ENCODE measurements at places on chromosomes 3 and 15.
A peak's percentile ranks its signal among the peaks of the same experiment; 100 is the strongest.

- DNase-seq: no peak
These were observed 88.7 kb downstream of the PLXNA1 start for GRCh38 chr3:127071597-127072001.

GRCh38 chr3:58585994-58586393, 8.8 kb upstream of the FAM107A start:
- DNase-seq: no peak

GRCh38 chr15:42111924-42112323, 17.6 kb upstream of the PLA2G4D start:
- DNase-seq: no peak

DNA sequence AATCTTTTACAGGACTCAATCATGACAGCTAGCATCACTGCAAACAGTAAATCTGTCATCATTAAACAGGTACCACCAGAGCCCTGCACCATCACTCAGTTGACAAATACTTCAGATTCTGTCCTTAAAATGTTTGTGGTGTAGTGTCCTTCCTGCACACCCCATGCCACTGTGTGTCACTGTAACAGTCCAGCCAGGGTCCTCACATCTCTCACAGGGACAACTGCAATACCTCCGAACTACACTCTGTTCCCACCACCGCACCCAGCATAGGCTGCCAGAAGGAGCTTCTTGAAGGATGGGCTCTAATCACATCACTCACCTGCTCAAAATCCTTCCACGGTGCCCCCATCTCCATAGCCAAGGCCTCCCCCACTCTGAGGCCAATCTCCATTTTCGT, 90.2 kb upstream of the FGF12 start:
- DNase-seq: no peak

GRCh38 chr3:108292905-108293328, 3.4 kb upstream of the HHLA2 start:
- DNase-seq: no peak

DNA sequence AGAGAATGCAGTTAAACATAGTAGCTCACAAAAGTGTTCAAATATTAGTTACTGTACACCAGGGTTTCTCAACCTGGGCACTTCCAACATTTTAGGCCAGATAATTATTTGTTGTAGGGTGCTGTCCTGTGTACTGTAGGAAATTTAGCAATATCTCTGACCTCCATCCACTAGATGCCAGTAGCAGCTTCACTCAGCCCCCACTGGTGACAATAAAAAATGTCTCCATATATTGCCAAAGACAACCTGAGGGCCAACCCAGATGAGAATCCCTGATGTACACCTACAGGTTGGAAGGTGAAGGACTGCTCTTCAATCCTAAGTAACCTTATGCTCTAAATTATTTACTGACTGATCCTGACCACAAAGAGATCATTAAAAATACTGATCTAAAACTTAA, 32.5 kb downstream of the DCUN1D1 start:
- no peak for DNase-seq

- DNase-seq: no peak
These were observed 1020.3 kb downstream of the NAALADL2 start for GRCh38 chr3:175879417-175879816.

- no peak for DNase-seq
These were observed 13.2 kb downstream of the KIF7 start for GRCh38 chr15:89642106-89642505.

GRCh38 chr15:50249704-50250103, 15.8 kb downstream of the HDC start:
- no peak for DNase-seq

GRCh38 chr3:99543796-99544195, 94.6 kb upstream of the COL8A1 start:
- DNase-seq: no peak

GRCh38 chr15:72961346-72961745, 90.9 kb upstream of the NEO1 start:
- DNase-seq: no peak

- no peak for DNase-seq
These were observed 142.2 kb downstream of the ALDH1A2 start for GRCh38 chr15:57923306-57923705.

- peak; percentile 2 for DNase-seq
These were observed 19.4 kb upstream of the SERPINI2 start for GRCh38 chr3:167493244-167493643.

DNA sequence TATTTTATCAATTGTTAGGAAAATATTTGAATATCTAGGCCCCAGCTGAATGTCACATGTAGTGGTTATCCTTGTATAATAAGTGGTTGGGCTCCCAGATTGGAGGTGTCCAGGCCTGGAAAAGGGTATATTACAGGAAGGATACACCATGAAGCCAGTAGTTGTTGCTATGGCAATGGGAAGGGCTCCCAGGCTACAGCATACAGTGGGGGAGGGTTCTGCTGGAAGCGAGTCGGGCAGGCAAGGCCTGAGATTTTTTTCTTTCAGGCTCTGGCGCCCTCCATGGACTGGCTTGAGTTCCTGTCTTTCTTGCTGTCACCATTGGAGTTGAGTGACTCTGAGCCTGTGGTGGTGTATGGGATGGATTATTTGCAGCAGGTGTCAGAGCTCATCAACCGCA, 8.9 kb downstream of the ECE2 start:
- DNase-seq: peak; percentile 91

- no peak for DNase-seq
These were observed 35.5 kb downstream of the ZBTB20 start for GRCh38 chr3:115111632-115112031.

- no peak for DNase-seq
These were observed 17.7 kb downstream of the ACAA1 start for GRCh38 chr3:38119248-38119544.

DNA sequence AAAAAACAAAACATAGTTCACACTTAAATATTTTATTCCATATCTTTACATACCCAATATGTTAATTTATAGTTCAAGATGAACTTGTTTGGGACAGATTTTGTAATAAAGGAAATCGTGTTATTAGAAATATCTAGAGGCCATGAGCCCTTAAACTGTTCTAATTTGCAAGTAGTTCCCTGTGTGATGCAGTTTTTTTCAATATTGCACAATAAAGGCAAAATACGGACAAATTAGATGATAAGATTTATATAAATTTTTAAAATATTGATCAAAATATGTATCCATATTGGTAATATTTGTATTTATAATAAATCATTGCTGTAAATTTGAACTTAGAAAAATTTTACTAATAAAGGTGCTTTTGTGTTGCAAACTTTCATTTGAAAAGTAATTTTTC, 23.8 kb downstream of the CTNNB1 start:
- DNase-seq: no peak

GRCh38 chr15:63484433-63485186, 19.8 kb upstream of the USP3 start:
- DNase-seq: no peak
